Right renal pelvis (tissue), 4 donors: ENCODE measurements at places on chromosomes 2 and 18. TPM values are rescaled to one million over a fixed set of nuclear protein-coding genes. Genes with fewer than 3 reads are reported as not detected.

- no peak for DNase-seq
Measured at GRCh38 chr18:48872234-48873145, 78.3 kb downstream of the SMAD7 start.

- no peak for DNase-seq
Measured at GRCh38 chr2:24350826-24351626, 9.3 kb downstream of the ITSN2 start.

GRCh38 chr2:6973895-6974545 is 56.8 kb downstream of the RNF144A start:
- no peak for DNase-seq

DNA sequence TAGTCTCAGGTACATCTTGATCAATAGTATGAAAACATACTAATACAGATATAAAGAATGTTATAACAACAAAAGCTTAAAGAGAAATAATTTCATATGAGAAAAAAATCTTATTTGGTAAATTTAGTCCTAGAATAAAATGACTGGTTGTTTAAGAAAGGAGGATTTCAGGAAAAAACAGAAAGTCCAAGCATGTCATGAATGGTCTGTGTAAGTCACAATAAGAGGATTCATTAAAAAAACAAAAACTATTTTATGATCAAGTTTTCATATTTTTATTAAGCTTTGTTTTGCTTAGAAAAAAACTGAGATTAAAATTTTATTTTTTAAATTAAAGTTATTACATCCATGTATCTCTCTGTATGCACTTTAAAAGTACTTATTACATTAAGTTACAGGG is 353.9 kb upstream of the SPHKAP start:
- no peak for DNase-seq

DNA sequence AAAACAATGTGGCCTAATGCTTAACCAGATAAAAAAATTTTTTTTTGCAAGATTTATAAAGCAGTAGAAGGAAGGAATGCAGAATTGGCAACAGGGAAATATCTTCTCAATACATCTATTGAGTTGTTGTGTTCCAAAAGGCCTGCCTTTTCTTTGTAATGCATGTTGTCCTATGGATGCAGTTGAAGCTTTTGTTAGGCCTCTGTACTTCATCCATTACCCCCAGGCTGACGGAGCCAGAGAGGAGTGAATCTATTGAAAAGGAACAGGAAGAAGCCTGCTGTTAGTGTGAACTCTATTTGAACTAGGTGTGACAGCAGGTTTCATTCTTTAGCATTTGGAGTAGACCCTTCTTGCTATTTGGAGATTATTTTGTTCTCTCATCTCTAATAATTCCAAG is 56.5 kb downstream of the MTX2 start:
- no peak for DNase-seq

DNA sequence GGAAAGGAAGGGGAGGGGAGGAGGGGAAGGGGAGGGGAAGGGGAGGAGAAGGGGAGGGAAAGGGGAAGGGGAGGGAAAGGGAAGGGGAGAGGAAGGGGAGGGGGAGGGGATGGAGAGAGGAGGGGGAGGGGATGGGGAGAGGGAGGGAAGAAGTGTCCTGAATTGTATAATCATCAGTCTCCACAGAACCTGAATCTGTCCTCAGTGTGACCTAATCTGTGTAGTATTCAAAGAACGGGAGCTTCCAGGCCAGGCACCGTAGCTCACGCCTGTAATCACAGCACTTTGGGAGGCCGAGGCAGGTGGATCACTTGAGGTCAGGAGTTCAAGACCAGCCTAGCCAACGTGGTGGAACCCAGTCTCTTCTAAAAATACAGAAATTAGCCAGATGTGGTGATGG is 41.1 kb upstream of the CCDC150 start:
- DNase-seq: no peak

DNA sequence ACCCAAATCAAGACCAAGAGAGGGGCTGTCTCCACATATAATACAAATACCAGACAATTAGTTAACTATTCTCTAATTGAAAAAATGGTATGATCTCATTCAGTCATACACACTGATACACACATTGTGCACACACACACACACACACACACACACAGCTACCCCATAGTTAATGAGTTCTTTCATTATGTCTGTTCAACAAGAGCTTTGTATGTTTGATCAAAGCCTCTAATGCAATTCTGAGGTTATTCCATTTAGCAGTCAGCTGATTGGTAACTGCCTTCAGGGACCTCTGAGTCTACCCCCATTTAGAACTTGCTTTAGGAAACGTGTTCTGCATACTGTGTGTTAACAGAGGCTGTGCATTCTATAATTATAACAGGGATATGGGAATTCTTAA is 741.4 kb upstream of the LRRTM4 start:
- no peak for DNase-seq

DNA sequence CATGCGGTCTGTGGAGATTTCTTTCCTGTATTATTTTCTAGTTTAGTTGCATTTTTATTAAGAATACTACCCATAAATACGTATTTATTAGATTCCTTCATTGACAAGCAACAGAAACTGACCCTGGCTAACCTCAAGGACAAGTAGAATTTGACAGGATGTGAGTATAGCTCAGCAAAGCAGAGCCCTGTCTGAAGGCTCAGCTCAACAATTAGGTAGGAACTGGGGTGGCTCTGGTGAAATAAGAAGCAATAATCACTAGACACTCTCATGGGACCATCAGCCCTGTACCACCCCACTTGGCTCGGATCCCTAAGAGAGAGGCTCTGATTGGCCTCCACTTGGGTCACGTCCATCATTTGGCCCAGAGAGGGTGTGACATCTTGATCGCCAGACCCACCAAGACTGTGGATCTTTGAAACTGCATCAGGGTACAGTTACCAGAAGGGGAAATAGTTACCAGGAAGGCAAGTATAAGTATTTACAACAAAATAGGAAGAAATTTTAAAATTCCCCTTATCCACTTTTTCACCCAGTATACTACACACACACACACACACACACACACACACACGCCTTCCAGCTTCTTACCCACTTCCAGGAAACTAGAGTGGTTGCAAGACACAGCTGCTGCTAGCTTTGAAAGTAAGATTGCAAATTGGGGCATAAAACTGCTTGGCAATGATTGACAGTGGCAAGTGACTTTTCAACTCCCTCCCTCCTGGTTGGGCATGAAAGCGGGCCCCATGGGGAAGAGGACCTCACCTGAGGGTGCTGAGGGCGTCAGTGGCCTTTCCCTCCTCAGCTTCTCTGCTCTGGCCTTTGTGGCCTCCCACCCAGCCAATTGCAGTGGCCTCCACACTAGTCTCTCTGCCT is 41.8 kb downstream of the KCTD18 start:
- no peak for DNase-seq

GRCh38 chr2:132256251-132256902 is 94.6 kb upstream of the ANKRD30BL start:
- DNase-seq: no peak

Gene COLEC12
- polyA plus RNA-seq: 28.0 TPM

- DNase-seq: no peak
Measured at GRCh38 chr2:44273596-44273995, 1.7 kb upstream of the SLC3A1 start.

Gene OSR1
- polyA plus RNA-seq: 10.9 TPM

DNA sequence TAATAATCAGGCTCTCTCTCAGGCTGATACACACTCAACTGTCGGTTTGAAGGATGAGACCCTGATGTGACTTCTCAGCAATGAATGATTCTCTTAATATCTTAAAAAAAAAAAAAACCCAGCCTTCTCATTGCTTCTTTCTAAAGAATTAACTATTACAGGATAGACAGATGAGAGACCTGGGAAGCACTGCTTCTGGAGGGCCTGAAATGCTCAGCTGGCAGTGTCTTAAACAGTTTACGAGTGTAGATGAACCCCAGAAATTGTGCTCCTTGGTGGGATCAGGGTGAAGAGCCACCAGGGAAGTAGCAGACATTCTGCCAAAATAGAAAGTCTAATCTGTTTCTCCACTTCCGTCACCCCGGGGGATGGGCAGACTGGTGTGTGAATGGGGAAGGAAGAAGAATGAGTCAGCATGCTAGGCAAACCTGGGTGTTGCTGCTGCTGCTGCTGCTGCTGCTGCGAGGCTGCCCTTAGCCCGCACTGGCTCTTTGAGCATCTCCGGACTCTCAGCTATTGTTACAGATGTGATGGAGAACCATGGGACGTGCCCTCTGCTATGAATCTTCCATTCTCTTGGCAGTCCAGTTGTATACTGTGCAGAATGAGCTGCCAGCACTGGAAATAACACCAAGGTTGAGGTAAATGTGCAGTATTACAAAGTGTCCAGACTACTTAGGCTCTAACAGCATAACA is 158.4 kb downstream of the SETBP1 start:
- no peak for DNase-seq

DNA sequence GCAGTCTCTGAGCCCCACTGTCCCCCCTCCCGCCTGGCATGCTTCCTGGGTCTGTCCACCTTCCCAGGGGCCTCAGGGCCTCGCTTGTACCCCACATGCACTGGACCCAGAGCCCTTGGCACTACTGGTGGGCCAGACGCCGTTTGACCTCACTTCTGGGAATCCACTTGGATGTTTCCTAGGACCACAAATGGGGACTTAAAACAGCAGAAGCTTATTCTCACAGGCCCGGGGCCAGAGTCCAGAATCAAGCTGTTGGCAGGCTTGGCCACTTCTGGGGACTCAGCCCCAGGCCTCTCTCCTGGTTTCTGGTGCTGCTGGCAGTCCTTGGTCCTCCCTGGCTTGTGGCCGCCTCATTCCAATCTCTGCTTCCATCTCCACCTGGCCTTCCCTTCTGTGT is 19.6 kb downstream of the ANO7 start:
- no peak for DNase-seq

Gene CYP27A1
- 44.3 TPM for polyA plus RNA-seq

Gene VWC2L
- 0.10 TPM for polyA plus RNA-seq

Gene CCNT2
- polyA plus RNA-seq: 70.8 TPM

- DNase-seq: no peak
Measured at GRCh38 chr2:29011418-29012060, 30.4 kb downstream of the TOGARAM2 start.

DNA sequence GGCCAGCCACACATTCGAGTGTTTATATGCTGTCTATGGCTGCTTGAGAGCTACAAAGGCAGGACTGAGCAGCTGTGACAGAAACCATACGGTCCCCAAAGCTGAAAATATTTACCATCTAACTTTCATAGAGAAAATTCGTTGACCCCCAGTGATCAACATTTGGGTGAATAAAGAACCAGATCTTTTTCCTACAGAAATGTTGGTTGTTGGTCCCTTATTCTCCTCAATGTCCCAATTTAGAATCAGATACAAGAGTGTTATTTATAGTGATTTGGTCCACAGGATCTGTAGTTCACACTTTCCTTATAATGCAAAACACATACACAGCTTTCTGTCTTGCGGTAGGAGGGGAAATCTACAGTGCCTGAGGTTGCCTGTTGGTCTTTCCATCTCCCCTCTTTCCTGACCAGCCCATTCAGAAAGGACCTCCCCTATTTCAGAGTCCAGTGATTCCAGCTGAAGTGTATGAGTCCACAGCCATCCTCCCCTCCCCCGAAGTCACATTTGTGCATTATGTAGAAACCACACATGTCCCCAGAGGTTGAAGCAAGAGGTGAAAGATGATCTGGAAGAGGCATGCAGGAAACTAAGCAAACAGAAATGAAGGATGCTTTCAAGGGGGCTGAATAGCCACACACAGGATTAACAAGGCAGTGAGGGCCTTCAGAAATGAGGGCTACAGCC is 61.9 kb downstream of the SPRED2 start:
- DNase-seq: no peak

DNA sequence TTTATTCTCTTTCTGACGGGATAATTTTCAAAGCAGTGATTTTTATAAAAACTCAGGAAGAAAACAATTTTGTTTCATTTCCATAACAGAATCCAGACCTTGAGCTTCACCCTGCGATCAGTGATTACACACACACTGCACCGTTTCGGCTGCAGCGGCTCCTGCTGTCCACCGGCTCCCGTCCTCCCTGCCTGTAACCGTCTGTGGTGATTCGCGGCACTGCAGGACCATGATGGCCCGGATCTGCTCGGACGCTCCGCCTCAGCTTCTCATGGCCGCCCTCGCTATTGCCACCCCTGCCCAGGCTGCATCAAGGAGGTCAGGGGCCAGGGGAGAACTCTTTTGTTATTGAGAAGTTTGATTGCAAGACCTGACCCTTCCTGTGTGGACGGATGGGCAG is 246.1 kb downstream of the TWIST2 start:
- DNase-seq: no peak

DNA sequence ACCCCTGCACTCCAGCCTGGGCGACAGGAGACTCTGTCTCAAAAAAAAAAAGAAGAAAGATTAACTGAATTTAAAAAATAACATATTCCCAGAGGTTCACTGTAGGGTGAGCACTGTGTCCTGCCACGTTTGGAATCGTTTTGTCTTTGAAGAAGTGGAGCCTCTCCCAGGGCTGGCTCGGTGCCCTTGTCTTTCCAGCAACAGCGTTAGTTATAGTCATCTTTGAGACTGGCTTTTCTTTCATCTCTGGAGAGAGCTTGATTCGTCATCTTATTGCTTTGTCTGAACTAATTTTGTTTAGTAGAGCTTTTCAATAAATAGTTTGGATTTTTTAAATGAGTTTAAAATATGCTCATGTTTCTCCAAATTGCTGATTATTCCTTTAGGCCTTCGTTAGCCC is 50.5 kb downstream of the IMPA2 start:
- DNase-seq: no peak

Gene SCN3A
- polyA plus RNA-seq: 0.84 TPM

GRCh38 chr2:163697846-163698637 is 37.8 kb downstream of the FIGN start:
- no peak for DNase-seq

DNA sequence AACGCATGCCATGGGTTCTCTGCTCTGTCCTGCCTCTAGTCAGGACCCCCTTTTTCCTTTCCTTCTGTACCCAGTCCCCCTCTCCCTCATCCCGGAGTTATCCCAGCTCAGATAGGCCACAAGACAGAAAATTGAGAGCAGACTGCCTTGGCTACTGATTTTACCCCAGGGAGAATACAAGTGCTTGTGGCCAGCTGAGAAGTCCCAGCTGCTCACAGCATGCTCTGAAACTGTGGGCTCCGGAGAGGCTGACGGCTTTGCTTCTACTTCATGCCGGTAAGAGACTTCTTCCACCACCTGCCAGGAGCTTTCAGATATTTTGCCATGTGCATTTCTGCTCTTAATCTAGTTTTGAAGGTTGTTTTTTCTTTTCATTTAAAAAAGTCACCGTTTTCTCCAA is 20.0 kb upstream of the SIX2 start:
- DNase-seq: no peak

GRCh38 chr2:39264733-39265132 is 21.0 kb upstream of the CDKL4 start:
- DNase-seq: no peak

DNA sequence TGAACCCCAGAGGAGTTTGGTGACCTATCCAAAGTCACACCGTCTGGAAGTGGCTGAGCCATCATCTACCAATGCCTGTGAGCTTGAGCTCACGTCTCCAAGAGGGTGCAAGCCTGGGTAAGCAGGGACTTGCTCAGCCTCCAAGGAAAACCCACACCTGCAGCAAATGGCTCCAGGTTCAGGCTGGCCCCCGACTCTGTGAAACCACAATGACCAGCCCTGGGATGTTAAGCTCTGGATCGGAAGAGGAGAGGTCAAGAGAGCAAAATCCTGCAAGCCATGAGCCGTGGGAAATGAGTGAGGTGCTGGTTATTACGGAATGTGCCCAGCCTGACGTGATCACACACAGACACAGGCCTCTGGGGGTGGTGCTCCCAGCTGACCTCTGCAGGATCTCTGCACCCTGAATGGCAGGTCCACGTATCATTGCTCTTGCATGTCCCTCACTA is 94.1 kb upstream of the OTOS start:
- DNase-seq: no peak

- no peak for DNase-seq
Measured at GRCh38 chr2:217060951-217061547, 201.2 kb upstream of the TNP1 start.

Gene GALR1
- polyA plus RNA-seq: 0.06 TPM
